Breast epithelium (tissue), 4 donors: ENCODE measurements at places on chromosomes 7 and 10. TPM values are rescaled to one million over a fixed set of nuclear protein-coding genes. Genes with fewer than 3 reads are reported as not detected.

DNA sequence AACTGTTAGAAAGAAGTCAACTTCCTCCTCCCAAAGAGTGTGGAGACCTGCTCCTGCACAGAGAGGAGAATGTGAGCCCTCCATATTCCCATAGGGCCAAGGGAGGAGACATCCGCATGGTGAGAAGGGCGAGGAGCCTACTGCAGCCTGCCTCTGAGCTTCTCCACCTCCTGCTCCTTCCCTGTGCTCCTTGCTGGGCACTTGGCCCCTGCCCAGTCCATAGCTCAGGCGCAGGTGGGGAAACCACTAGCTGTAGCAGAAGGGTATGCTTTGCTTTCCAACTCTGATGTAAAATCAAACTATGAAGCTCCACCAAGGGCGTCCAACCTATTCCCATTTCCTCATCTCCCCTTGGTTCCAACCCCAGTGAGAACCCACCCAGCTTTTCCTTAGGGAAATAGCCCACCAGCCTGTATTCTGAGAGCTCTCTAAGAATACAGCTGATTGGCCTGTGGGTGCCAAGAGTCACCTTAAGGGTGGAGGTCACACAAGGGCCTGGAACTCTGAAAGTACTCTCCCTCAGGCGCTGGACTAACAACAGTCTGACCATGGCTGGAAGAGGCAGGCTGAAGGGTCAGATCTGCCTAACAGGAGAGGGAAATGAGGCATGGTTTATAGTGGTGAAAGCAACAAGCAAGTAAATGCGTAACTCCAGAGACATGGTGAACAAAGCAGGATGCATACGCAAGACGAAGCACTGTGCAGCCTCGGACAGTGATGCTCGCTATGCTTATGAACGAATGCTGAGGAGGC lies 13.9 kb downstream of the ZNF488 start:
- no peak for DNase-seq

DNA sequence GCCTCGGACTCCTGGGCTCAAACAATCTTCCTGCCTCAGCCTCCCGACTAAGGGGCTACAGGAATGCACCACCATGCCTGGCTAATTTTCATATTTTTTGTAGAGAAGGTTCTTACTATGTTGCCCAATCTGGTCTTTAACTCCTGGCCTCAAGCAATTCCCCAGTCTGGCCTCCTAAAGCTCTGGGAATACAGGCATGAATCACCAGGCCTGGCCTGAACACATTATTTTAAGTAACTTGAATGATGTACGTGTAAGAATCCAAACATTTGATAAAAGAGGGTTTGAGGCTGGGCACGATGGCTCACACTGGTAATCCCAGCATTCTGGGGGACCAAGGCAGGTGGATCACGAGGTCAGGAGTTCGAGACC lies 13.0 kb upstream of the BAMBI start:
- DNase-seq: no peak

- DNase-seq: no peak
These were observed 1.2 kb downstream of the SGCE start for GRCh38 chr7:94654783-94655125.

DNA sequence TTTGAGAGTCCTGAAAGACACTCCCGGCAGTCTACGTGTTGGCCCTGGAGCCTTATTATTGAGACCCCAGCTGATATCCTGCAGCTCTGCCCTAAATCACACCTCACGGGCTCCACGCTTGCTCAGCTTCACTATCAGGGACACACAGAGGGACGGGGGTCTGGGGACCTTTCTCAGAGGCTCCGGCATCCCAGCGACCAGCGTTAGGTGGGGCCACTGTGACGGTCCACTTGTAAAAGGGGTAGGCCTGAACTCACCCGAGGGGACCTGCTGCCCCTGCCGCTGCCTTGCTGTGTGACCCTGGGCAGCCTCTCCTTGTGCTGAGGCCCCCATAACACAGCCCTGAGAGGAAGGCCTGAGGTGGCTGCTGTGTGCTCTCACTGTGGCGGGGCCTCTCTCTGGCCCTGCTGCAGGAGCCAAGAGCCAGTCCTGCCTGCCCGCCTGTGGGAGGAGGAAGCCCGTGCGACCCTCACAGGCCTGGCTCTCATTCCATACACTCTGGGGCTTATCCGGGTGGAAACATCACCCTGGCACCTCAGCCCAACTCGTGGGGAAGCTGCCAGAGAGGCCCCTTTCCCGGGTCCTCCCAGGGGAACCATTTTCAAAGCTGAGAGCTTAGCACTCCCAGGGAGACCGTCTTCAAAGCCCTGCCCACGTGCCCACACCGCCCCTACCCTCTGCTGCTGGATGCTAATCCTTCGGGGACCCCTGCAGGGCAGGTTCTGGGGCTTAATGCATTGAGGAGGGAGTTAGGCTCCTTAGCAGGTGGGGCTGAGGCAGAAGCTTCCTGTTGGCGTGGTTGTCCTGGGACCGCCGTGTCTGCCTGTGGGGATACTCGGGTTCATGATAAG lies 21.7 kb downstream of the AQP1 start:
- DNase-seq: peak; percentile 42

DNA sequence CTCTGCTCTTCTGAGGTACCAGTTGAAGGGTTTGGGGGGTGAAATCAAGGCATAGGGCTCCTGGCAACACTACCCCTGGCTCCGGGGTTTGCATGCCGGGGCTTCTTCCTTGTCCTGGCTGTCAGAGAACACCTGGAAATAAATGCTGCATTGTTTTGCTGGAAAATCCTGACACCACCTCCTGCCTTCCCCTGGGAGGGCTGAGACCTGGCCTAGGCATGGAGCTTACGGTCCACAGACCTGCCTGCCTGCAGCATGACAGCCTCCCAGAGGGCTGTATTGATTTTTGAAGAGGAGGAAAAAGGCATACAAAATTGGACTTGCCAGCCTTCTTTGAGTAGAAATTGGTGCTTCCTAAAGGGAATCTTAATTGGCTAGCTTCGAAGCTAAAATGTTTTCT lies 227.1 kb downstream of the MGMT start:
- DNase-seq: no peak

MINDY3 gene
- 38.3 TPM for total RNA-seq

SAP25 gene
- total RNA-seq: 2.2 TPM

ARHGEF35 gene
- 15.4 TPM for total RNA-seq

LIPF gene
- not detected for total RNA-seq

CALML5 gene
- total RNA-seq: 31.1 TPM

- DNase-seq: no peak
These were observed 99.4 kb downstream of the CTNNA3 start for GRCh38 chr10:67596641-67597040.

GRCh38 chr7:143733876-143734275 lies 23.6 kb downstream of the CTAGE6 start:
- DNase-seq: no peak

DNA sequence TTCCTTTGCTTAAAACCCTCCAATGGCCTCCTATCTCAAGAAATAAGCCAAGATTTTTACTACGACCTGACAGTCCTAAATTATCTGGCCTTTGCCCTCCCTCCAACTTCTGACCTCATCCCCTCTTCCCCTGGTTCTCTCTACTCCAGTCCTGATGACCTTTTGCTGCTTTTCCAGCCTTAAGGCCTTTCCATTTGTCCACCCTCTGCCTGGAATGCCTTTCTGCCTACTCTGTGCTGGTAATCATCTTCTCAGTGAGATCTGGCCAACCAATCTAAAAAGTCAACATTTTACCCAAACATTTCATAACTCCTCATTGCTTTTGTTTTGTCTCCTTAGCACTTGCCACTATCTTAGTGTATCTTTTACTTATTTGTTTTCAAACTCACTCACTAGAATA lies 75.7 kb downstream of the VPS41 start:
- no peak for DNase-seq

DNA sequence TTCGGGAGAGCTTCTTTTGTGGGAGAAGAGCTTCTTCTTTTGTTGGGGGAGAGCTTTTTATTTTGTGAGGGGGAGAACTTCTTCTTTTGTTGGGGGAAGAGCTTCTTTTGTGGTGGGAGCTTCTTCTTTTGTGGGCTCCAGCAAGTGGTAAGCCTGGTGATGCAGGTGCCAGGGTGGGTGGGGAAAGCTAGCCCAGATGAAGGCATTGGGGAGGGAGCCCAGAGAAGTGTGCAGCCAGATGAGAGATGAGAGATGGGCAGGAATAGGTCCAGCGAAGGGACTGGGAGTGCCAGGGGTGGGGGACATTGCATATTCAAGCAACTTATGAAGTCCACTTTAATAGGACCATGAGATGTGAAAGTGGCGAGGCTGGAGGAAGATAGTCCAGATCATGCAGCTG lies 9.7 kb downstream of the ADRA2A start:
- no peak for DNase-seq

GRCh38 chr10:132452651-132453469 lies 55.9 kb downstream of the PWWP2B start:
- DNase-seq: peak; percentile 82

LRRN3 gene
- 1.6 TPM for total RNA-seq

- DNase-seq: no peak
These were observed 120.3 kb upstream of the FOXK1 start for GRCh38 chr7:4561795-4562194.

- DNase-seq: no peak
These were observed 118.0 kb downstream of the RAB11FIP2 start for GRCh38 chr10:117928741-117929140.

- DNase-seq: no peak
These were observed 164.0 kb downstream of the NPSR1 start for GRCh38 chr7:34821932-34822558.

- no peak for DNase-seq
These were observed 25.6 kb downstream of the HPS6 start for GRCh38 chr10:102090772-102091171.

PRR15 gene
- 11.8 TPM for total RNA-seq

DBNL gene
- total RNA-seq: 90.8 TPM

DNA sequence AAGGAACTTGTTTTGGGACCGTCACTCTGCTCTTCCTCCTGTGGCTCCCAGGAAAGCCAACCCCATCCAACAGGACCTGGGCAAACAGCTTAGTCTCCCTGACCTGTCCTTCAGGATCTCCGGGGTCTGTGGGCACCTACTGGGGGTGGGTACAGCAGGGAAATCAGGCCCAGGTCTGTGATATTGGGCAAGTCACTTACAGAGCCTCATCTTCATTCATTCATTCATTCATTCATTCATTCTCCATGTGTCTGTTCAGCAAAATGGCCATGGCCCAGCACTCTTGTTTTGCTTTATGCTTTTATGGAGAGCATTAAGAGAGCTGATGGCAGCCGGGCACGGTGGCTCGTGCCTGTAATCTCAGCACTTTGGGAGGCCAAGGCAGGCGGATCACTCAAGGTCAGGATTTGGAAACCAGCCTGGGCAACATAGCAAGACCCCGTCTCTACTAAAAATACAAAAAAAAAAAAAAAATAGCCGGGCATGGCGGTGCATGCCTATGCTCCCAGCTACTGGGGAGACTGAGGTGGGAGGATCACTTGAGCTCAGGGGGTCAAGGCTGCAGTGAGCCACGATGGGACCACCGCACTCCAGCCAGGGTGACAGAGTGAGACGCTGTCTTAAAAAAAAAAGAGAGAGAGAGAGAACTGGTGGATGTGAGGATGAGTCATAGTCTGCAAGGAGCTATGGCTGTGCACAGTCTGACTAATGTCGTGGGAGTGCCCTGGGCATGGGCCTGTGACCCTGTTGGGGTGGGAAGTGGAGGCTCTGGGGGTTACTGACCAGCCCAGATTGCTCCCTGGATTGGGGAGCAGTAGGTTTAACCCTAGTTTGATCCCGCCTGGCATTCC lies 54.3 kb downstream of the CLIP2 start:
- no peak for DNase-seq

DNA sequence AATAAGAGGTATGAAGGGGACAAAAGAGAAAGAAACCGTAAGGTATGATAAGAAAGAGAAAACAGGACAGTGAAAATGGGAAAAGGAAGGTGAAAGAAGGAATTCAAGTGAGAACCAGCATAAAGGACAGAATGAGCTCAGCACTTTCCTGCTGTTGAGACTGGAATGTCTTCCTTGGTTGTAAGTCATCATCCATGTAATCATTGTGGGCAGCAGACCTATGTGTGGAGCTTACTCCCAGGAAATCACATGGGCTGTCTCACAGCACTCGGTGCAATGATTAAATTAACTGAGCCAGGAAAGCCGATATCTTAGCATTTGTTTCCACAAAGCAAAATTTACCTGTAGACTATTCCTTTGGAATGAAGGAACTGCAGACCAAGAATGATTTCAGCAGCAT lies 118.1 kb downstream of the PRKCQ start:
- no peak for DNase-seq
